ENCODE measurements at places on chromosomes 2 and 18.

GRCh38 chr2:201320701-201321100 lies 36.4 kb downstream of the FLACC1 start:
- DNase-seq: no peak

DNA sequence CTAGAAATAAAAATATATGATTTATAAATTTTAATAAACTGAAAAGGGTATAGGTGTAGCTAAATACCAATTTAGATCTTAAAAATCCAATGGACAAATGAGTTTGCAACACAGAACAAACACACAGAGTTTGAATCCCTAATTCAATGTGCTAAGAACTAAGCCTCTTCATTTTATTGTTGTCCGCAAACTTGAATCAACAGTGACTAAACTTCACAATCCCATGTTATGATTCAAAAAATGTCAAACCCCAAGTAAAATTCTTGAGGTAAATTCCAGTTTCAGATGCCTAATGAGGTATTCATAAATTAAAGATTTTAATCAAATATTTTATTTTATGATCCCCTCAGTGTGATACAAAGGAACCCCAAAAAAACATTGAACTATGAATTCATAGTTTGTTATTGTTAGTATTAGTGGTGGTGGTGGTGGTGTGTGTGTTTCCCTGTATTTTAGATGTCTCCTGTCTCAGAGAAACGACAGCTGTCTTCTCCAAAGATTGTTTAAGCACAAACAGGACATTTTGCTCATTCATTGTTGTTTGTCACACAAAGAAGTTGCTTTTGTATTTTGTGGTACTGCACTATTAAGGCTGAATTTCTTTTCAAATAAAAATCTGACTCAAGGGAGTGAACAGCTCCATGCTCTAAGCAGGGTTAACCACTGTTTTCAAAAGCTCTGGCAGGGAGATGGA lies 259.8 kb downstream of the OSR1 start:
- no peak for DNase-seq

DNA sequence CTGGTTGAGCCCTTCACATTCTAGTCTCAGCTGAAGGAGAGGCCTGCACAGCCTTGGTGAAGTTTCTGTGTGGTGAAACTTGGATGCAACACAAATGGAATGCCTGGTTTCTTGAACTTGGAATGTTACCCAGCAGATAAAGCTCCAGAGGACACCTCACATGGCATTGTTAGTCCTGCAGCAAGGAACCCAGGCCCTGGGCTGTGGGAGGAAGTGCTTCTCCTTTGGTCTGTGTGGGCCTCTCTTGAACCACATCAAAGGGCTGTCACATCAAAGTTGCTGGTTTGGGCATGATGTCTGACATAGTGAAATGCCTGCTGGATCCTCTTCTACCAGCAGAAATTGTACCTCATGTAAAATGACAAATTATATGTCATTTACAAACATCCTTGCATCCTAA lies 198.5 kb downstream of the FHOD3 start:
- DNase-seq: no peak

- DNase-seq: no peak
Measured at GRCh38 chr18:42893977-42894376, 221.5 kb downstream of the RIT2 start.

- DNase-seq: no peak
Measured at GRCh38 chr2:226408141-226408540, 391.5 kb downstream of the IRS1 start.

GRCh38 chr2:207422380-207422779 lies 107.4 kb upstream of the CREB1 start:
- no peak for DNase-seq

- DNase-seq: no peak
Measured at GRCh38 chr2:160254189-160254762, 54.2 kb upstream of the ITGB6 start.

DNA sequence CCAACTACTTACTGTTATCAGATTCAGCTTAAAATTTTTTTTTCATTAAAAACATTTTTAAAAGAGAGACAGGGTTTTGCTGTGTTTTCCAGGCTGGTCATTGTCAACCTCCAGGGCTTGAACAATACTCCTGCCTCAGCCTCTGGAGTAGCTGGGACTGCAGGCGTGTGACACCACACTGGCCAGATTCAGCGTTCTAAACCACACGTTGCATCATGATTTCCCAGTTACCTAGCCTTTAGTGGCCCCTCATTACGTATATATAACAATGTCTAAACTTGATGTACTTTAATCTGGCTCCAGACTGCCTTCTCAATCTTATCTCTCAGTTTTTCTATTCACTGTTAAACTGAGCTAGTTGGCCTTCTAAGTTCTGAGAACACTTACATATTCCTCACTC lies 89.6 kb downstream of the COMMD1 start:
- no peak for DNase-seq

GRCh38 chr2:11754700-11755015 lies 8.2 kb downstream of the LPIN1 start:
- DNase-seq: no peak

- peak; percentile 25 for DNase-seq
Measured at GRCh38 chr2:32553829-32554432, 73.9 kb upstream of the TTC27 start.

All from HuH-7.5 (cell line).